ENCODE measurements at places on chromosomes 13 and 19. TPM values are rescaled to one million over a fixed set of nuclear protein-coding genes. Genes with fewer than 3 reads are reported as not detected.

DNA sequence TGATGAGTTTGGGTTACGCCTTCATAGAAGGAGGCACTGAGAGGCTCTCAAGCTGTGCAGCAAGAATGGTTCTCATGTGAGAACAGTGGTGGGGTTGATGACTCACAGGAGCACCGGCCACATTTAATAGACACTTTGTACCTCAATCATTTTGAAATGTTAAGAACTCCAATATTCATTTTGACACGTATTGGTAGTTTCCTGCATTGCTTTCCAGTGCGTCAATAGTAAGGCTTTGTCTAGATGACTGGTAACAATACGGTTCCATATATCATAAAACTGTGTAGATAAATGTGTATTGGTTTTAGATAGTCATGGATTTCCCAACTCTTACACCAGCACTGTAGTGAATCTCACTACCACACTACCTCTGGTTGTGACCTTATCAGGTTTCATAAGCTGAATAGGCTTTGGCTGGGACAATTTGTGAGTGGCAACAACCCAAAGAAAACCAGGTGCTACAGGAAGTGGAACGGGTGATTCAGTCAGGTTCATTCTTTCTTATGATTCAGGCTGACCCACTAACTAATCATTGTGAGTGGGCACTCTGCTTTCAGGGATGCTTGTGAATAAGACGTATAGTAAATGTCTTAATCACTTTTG, 362.6 kb downstream of the KLF5 start:
- no peak for DNase-seq

DNA sequence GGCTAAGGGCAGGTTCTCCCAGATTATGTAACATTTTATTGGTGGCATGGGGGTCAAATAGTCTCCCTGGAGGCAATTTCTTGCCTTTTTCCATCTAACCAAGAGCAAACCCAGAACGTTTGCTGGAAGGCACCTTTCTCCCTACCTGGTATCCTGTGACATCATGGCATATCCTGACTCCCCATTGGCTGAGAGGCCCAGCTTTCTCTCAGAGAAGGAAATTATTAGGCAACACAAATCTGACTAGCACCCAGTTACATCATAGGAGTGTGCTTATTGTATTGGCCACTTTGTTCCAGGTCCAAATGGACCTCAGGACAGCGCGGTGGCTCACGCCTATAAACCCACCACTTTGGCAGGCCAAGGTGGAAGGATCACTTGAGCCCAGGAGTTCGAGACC, 13.0 kb downstream of the NTN5 start:
- no peak for DNase-seq

GRCh38 chr19:19575411-19575810, 37.3 kb downstream of the CILP2 start:
- no peak for DNase-seq

- DNase-seq, result no peak
Measured at GRCh38 chr13:52969373-52969772, 59.2 kb upstream of the OLFM4 start.

Gene PPP2R1A
- 216 TPM for polyA plus RNA-seq
